Activated CD8-positive, alpha-beta T cell treated with anti-CD3 and anti-CD28 coated beads, Interleukin-2, amount 10 ng/mL, durations not matched to agents 7 days and 5 days (primary cell): ENCODE measurements at places on chromosomes 3 and 15. TPM values are rescaled to one million over a fixed set of nuclear protein-coding genes. Genes with fewer than 3 reads are reported as not detected.

GATM gene
- total RNA-seq, result 1.5 TPM

MESP1 gene
- 1.8 TPM for total RNA-seq

PLAAT1 gene
- total RNA-seq, result not detected

HRG gene
- total RNA-seq, result not detected

CRBN gene
- 56.7 TPM for total RNA-seq

NME9 gene
- total RNA-seq, result not detected

SEMA3B gene
- 0.52 TPM for total RNA-seq

LRRN1 gene
- 1.4 TPM for total RNA-seq

TMCO5A gene
- not detected for total RNA-seq

MOBP gene
- not detected for total RNA-seq

CIAO2A gene
- total RNA-seq, result 80.9 TPM

TTC21A gene
- total RNA-seq, result 0.97 TPM

TMEM212 gene
- not detected for total RNA-seq

CCDC54 gene
- total RNA-seq, result not detected

RPP14 gene
- total RNA-seq, result 12.8 TPM

- DNase-seq, result no peak
- no peak overlapping the region for H3K4me3 ChIP-seq
- peaks cover 45% of the 10 kb centered on the region for H3K4me1 ChIP-seq
- no peak overlapping the region for H3K27ac ChIP-seq
These were observed 6.3 kb downstream of the STAG1 start for GRCh38 chr3:136745916-136746315.

DNA sequence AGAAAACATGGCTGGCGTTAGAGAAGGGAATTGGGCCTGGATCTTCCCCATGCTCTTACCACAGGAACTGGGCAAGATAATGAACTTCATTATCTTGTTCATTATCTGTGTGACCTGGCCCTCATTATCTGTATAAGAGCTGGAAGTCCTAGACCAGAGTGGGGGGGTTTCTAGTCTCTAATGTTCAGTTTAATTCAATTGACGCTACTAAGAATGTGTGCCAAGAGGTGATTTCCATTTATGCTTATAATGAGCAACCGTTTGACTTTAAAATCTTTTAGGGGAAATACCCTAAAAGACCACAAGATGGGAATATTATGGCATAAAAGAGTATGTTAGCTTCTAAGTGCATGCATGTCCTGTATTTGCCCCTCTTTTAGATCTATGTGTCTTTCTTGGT, 59.1 kb upstream of the CSTA start:
- DNase-seq, result no peak
- H3K4me1 ChIP-seq, result peaks cover 4% of the 10 kb centered on the region
- no peak overlapping the region for H3K4me3 ChIP-seq
- H3K36me3 ChIP-seq, result no peaks in the 10 kb centered on the region
- H3K27me3 ChIP-seq, result peaks cover 33% of the 10 kb centered on the region
- H3K27ac ChIP-seq, result no peak overlapping the region

DNA sequence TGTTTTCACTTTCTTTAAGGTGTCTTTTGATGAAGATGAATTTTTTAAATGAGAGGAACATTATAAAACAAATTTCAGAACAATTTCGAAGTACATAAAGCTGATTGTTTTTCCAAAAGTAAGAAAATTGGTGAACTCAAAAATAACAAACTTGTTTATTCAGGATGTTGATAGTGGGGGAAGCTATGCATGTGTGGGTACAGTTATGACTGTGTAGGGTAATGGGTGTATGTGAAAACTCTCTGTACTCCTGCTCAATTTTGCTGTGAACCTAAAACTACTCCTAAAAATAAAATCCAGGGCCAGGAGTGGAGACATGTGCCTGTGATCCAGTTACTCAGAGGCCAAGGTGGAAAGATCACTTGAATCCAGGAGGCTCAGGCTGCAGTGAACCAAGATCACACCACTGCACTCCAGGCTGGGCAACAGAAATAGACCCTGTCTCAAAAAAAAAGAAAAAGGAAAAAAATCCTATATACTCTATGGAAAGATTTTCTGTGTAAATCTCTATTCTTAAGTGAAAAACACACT, 37.2 kb downstream of the PIK3CB start:
- no peak overlapping the region for H3K27ac ChIP-seq
- H3K27me3 ChIP-seq, result no peaks in the 10 kb centered on the region
- H3K36me3 ChIP-seq, result peaks cover 3% of the 10 kb centered on the region
- peaks cover 6% of the 10 kb centered on the region for H3K4me1 ChIP-seq
- no peak overlapping the region for H3K4me3 ChIP-seq

- no peaks in the 10 kb centered on the region for H3K4me1 ChIP-seq
- no peak for DNase-seq
- peaks cover 2% of the 10 kb centered on the region for H3K27me3 ChIP-seq
- no peak overlapping the region for H3K27ac ChIP-seq
These were observed 356.2 kb downstream of the RBMS3 start for GRCh38 chr3:29637068-29637467.

DNA sequence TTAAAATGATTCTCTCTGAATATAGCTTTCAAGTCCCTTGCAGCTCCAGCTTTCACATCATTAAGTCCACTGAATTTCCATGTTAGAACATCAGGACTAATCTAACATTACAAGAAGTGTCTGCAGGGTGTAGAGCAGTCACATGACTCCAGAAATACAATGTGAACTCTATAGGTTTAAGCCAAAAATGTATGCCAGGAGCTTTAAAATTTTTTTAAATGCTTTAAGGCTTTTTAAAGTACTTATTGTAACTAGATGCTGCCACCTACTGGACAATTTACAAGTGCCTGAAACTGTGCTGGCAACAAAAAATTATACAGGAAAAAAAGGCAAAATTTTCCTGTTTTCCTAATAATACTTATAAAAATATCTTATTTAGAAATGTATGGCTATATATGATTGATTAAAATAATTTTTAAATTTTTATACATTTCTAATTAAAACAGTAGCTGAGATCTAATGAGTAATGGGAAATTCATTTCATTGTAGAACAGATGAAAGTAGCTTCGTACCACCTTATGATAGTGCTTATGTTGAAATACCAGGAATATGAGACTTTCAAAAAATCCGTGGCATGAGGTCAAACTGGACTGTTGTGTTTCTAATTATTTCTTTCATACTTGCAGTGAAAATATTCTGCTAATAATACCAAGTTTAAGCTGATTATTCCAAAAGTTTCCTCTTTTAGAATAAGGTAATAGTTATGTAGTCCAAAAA, 25.7 kb downstream of the FSIP1 start:
- no peak overlapping the region for H3K4me3 ChIP-seq
- H3K4me1 ChIP-seq, result no peaks in the 10 kb centered on the region
- peaks cover 51% of the 10 kb centered on the region for H3K27me3 ChIP-seq
- H3K36me3 ChIP-seq, result no peaks in the 10 kb centered on the region
- H3K27ac ChIP-seq, result no peak overlapping the region

- H3K27me3 ChIP-seq, result no peaks in the 10 kb centered on the region
- no peak overlapping the region for H3K4me3 ChIP-seq
- H3K27ac ChIP-seq, result no peak overlapping the region
- DNase-seq, result no peak
- no peaks in the 10 kb centered on the region for H3K36me3 ChIP-seq
- no peaks in the 10 kb centered on the region for H3K4me1 ChIP-seq
These were observed 252.5 kb downstream of the ISL2 start for GRCh38 chr15:76588811-76589747.

DNA sequence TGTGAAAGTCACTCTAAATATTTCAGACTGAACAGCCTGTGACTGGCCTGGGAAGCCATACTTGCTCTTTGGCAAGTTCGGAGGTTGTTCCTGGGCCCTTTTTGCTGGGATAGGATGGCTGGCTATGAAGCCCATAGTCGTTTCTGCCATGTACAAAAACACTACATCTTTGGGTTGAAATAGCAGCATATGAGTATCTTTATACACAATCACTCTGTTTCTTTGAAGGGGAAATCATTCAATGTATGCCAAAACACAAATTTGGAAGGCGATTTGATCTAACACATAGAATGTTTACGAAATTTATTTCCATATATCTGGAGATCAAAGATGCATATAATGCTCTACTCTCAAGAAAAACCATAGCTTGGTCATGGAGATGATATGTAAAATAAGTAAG, 192.9 kb downstream of the SQOR start:
- no peaks in the 10 kb centered on the region for H3K4me1 ChIP-seq
- DNase-seq, result no peak
- no peak overlapping the region for H3K27ac ChIP-seq
- H3K27me3 ChIP-seq, result no peaks in the 10 kb centered on the region

DNA sequence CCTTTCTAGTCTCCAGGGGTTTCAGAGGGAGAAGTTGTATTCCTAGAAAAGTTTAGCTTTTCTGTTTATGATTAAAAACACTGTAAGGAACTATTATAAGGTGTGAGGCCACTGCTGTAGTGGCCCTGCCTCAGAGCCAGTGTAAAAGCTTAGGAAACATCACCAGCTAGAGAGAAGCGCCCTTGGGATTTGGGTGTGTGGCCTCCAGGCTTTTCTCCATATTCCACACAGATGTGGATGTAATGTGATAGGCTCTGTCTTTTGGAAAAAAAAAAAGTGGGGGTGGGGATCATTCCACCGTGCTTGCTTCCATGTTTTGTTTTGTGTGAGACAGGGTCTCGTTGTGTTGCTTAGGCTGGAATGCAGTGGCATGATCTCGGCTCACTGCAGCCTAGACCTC, 13.9 kb downstream of the SEC61A1 start:
- H3K36me3 ChIP-seq, result peaks cover 74% of the 10 kb centered on the region
- H3K27me3 ChIP-seq, result no peaks in the 10 kb centered on the region
- no peak overlapping the region for H3K4me3 ChIP-seq
- DNase-seq, result no peak

GRCh38 chr15:71333839-71334238, 218.6 kb downstream of the THSD4 start:
- no peak overlapping the region for H3K27ac ChIP-seq
- H3K4me1 ChIP-seq, result no peaks in the 10 kb centered on the region
- no peak overlapping the region for H3K4me3 ChIP-seq
- H3K27me3 ChIP-seq, result peaks cover 2% of the 10 kb centered on the region
- no peak for DNase-seq
- H3K36me3 ChIP-seq, result no peaks in the 10 kb centered on the region

- DNase-seq, result no peak
- H3K27ac ChIP-seq, result no peak overlapping the region
- no peak overlapping the region for H3K4me3 ChIP-seq
These were observed 104.8 kb downstream of the ASB7 start for GRCh38 chr15:100707229-100707628.

DNA sequence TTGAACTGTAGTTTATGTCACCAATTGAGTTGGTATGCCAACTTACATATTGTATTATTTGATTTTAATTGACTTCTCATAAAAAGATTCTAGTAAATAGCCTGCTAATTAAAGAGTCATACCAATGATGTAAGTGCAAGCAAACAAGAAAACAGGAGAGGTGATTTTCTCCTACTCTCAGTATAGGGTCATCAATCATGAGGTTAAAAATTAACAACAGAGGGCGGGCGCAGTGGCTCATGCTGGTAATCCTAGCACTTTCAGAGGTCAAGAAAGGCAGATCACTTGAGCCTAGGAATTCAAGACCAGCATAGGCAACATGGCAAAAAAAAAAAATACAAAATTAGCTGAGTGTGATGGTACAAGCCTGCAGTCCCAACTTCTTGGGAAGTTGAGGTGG, 108.7 kb downstream of the MYO9A start:
- peaks cover 6% of the 10 kb centered on the region for H3K4me1 ChIP-seq
- H3K36me3 ChIP-seq, result peaks cover 2% of the 10 kb centered on the region
- H3K4me3 ChIP-seq, result no peak overlapping the region
- DNase-seq, result no peak

- H3K4me1 ChIP-seq, result peaks cover 24% of the 10 kb centered on the region
- H3K27me3 ChIP-seq, result no peaks in the 10 kb centered on the region
- no peak overlapping the region for H3K4me3 ChIP-seq
These were observed 16.9 kb downstream of the KLHL18 start for GRCh38 chr3:47299381-47300318.

GRCh38 chr3:129282727-129283327, 4.2 kb downstream of the HMCES start:
- DNase-seq, result no peak
- peak overlapping the region; percentile 8 for H3K4me3 ChIP-seq
- H3K27ac ChIP-seq, result peak overlapping the region; percentile 43

- no peaks in the 10 kb centered on the region for H3K36me3 ChIP-seq
- no peaks in the 10 kb centered on the region for H3K27me3 ChIP-seq
- H3K27ac ChIP-seq, result no peak overlapping the region
- no peak overlapping the region for H3K4me3 ChIP-seq
- H3K4me1 ChIP-seq, result no peaks in the 10 kb centered on the region
- DNase-seq, result no peak
These were observed 51.2 kb upstream of the SAMMSON start for GRCh38 chr3:69948246-69948862.

GRCh38 chr15:57283774-57284503, 92.4 kb upstream of the CGNL1 start:
- H3K27me3 ChIP-seq, result no peaks in the 10 kb centered on the region
- DNase-seq, result no peak
- H3K4me3 ChIP-seq, result no peak overlapping the region
- peaks cover 33% of the 10 kb centered on the region for H3K36me3 ChIP-seq
- no peak overlapping the region for H3K27ac ChIP-seq
- peaks cover 4% of the 10 kb centered on the region for H3K4me1 ChIP-seq

DNA sequence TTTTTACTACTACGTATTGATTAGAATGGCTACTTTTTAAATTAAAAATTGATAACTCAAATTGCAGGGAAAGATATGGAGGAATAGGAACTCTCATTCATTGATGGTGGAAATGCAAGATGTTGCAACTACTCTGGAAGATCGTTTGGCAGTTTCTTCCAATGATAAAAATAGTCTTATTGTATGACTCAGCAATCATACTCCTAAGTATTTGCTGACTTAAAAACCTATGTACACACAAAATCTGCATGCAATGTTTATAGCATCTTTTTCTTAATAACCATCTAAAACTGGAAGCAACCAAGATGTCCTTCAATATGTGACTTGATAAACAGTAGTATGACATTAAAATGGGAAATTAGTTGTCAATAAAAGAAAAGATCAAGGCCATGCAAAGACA, 87.4 kb upstream of the LRRC3B start:
- H3K36me3 ChIP-seq, result no peaks in the 10 kb centered on the region
- H3K27ac ChIP-seq, result no peak overlapping the region
- DNase-seq, result no peak
- no peak overlapping the region for H3K4me3 ChIP-seq
- no peaks in the 10 kb centered on the region for H3K4me1 ChIP-seq

DNA sequence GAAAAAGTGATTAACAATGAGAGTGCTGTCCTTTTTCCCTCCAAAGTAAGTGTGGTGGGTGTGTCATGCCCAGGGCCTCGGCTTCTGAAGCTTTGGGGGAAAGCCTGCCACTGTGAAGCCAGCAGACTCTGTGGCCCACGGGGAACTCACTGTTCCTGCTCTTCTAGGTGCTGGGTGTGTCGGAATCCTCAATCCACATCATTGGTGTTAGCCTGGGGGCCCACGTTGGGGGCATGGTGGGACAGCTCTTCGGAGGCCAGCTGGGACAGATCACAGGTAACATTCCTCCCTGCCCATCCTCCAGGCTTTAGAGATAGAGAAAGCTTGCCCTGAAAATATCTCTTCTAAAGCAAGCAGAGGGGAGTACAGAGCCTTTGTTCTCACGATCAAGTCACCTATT, 11.6 kb downstream of the PLA1A start:
- no peak overlapping the region for H3K27ac ChIP-seq
- no peak for DNase-seq
- H3K4me1 ChIP-seq, result peaks cover 5% of the 10 kb centered on the region
- H3K27me3 ChIP-seq, result peaks cover 31% of the 10 kb centered on the region
- no peak overlapping the region for H3K4me3 ChIP-seq

GRCh38 chr3:9211155-9211950, 38.1 kb downstream of the SRGAP3 start:
- H3K27me3 ChIP-seq, result peaks cover 4% of the 10 kb centered on the region
- no peak for DNase-seq
- no peaks in the 10 kb centered on the region for H3K36me3 ChIP-seq
- peaks cover 10% of the 10 kb centered on the region for H3K4me1 ChIP-seq

- H3K4me3 ChIP-seq, result no peak overlapping the region
- DNase-seq, result no peak
- H3K27ac ChIP-seq, result no peak overlapping the region
These were observed 22.2 kb downstream of the UACA start for GRCh38 chr15:70741107-70741531.
